ENCODE measurements at places on chromosomes 3 and 15.

- no peak for DNase-seq
Observed at GRCh38 chr3:37466660-37467359, 292.4 kb upstream of the LRRFIP2 start.

- no peak for DNase-seq
Observed at GRCh38 chr15:74235962-74236361, at the start of gene CCDC33. Gene CCDC33, plus strand, starts transcription at chr15:74236326. Its CDS starts 394 bp downstream, at chr15:74236720.

- no peak for DNase-seq
Observed at GRCh38 chr3:20222274-20222673, 36.3 kb upstream of the SGO1 start.

DNA sequence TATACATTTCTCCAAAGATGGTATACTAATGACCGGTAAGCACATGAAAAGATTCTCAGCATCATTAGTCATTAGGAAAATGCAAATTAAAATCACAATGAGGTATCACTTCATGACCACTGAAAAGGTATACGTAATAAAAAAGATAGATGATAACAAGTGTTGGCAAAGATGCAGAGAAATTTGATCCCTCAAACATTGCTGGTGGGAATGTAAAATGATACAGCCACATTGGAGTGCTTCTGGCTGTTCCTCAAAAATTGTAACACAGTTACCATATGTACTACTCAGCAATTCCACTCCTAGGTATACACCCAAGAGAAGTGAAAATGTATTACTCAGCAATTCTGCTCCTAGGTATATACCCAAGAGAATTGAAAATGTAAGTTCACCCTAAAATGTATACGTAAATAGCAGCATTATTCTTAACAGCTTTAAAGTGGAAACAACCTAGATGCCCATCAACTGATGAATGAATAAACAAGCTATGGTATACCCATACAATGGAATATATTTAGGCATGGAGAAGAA is 25.0 kb upstream of the KY start:
- DNase-seq, result no peak

DNA sequence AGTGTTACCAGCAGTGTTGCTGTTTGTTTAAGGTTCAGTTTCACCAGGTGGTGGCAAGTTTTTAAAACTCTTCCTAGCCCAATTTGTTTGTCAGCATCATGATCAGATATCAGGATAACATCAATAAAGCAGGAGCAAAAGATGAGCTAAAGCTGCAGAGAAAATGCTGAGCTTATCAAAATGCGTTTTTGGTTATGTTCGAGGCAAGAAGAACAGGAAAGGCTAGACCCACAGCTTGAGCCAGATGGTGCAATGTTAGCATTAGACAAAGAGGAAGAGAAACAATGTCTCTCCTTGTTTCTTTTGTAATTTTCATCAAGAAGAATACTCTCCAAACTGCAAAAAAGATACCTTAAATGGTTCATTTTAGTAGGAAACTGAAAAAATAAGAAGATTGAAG is 66.2 kb downstream of the THRB start:
- DNase-seq, result no peak

DNA sequence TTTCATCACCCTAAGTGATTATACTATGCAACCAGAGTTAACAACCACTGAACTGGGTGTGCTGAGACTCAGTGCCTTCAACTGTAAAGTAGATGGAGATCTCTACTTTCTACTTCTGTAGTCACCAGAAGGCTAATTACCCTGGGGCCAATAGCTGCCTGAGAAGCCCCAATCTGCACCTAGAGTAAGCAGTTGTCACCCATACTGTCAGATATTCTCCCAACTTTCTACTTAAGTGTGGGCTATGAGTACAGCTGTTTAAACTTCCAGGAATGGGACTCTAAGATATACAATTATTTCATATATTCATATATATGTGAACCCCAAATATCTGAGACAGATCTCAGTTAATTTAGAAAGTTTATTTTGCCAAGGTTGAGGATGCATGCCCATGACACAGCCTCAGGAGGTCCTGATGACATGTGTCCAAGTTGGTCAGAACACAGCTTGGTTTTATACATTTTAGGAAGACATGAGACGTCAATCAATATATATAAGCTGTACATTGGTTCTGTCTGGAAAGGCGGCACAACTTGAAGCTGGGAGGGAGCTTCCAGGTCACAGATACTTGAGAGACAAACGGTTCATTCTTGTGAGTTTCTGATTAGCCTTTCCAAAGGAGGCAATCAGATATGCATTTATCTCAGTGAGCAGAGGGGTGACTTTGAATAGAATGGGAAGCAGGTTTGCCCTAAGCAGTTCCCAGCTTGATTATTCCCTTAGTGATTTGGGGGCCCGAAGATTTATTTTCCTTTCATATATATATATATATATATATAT is 41.9 kb downstream of the CCNL1 start:
- DNase-seq, result no peak

GRCh38 chr3:121722411-121722810 is 27.1 kb downstream of the GOLGB1 start:
- no peak for DNase-seq

- DNase-seq, result no peak
Observed at GRCh38 chr15:58308742-58309355, 122.9 kb upstream of the LIPC start.

DNA sequence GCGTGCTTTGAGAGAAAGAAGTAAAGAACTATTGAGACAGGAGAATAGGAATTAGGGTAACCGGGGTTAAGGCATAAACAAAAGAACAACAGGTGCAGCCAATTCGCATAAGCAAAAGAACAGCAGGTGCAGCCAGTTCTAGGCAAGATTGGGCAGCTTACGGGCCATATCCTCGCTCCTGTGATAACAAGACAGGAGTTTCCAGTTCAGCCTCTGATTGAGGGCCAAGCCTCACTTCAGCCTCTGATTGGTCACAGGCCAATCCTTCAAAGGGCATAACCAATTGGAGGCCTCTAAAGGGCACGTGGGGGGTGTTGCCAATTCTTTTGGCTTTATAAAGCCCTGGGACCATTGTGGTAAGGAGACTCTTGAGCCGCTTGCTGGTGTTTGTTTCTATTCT is 143.5 kb downstream of the GADL1 start:
- no peak for DNase-seq

- peak; percentile 19 for DNase-seq
Observed at GRCh38 chr3:52890735-52891134, 6.6 kb downstream of the STIMATE start.

DNA sequence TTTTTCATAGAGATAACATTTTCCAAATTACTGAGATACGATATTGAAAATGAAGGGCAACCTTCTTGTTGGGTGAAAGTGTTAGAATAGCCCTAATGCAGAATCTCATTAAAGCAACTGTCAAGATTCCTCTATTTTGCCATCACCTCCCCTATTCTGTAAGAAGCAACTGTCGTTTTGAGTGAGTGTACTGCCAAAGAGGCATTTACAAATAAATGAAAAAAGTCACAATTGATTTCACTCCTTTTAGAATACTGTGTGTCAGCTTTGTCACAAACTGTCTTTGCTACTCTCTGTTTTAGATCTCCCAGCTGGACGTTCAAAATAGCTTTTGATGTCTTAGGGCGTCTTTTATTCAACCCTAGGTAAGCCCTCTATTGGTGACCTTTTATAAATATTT is 322.8 kb upstream of the NAALADL2 start:
- no peak for DNase-seq

DNA sequence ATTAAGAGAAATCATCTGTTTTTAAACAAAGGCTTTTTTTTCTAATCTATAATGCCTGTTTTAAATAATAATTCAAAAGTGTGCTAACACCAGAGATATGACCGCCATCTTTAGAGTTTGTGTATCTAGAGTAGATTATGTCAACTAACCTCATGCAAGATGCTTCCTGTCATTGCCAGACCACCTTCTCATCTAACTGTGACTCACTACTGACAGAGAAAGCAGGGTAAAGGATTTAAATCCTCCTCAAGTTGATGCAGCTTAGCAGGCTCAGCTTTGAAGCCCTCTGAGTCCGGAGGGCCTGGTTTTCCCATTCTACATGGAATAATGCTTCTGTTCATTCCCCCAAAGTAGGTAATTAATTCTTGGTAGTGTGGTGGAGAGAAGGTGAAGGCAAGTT is 108.5 kb downstream of the ECT2 start:
- DNase-seq, result no peak

DNA sequence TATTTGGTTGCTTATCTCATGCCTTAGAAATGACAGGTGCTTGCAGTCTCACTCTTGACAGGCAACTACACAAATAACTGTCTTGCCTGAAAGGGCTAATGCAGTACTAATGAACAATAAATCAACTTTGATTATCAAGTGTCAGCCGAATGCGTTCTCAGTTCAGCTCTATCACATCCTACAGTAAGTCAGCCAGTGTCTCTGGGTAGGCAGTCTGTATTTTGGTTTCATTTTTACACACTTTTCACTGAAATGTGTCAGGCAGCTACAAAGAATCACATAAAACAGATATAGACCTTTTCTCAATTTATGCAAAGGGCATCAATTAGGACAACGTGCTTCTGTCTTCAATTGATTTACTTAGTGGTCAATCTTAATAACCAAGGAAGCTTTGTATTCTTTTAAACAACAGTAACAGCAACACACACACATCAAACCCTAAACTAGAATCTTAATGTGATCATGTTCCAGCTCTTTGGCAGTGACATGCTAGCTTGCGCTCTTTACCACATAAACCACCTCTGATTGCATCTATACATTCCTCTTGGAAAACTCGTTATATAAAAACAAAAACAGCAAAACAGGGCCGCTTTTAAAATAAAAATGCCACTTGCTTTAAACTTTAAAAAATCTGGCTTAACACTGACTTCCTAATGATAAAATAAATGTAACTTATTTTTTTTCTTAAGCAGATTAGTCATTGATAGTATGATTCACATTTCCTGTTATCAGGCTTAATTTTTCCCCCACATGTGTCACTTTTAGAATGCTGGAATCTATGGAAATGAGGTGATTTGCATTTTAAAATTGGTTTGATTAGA is 520.4 kb downstream of the FOXP1 start:
- DNase-seq, result no peak

Data from activated T-helper 1 cell treated with anti-CD3 and anti-CD28 coated beads, Interleukin-2, amount 50 U/mL, for 16 hours (primary cell).